Kidney (tissue), 22 donors: ENCODE measurements at places on chromosomes 7 and 10. TPM values are rescaled to one million over a fixed set of nuclear protein-coding genes. Genes with fewer than 3 reads are reported as not detected.

Gene HABP2
- 27.4 TPM for polyA plus RNA-seq

- no peak for DNase-seq
Observed at GRCh38 chr10:33570495-33570894, 236.0 kb upstream of the NRP1 start.

- DNase-seq = peak; percentile 80
Observed at GRCh38 chr10:73908853-73909539, 1.9 kb upstream of the PLAU start.

Gene IDI2
- polyA plus RNA-seq = not detected

GRCh38 chr7:80218723-80219122 lies 84.1 kb downstream of the GNAI1 start:
- DNase-seq = no peak

DNA sequence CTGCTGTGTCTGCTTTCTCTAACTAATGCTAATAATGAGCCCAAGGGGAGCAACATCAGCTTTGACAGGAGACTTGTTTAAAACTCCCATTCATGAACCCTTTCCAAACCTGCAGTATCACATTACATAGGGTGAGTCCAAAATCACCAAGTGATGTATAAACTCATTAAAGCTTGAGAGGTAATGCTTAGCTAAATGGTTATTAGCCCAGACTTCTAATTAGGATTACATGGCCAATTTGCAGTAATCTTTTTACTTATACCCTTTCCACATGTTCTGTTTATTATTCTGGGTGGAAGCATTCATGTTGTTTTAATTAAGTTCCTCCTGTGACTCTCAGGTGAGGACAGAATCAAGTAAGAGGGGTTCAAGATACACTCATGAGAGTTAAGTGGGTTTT lies 17.5 kb downstream of the ZNF138 start:
- DNase-seq = no peak

Gene STOX1
- 1.5 TPM for polyA plus RNA-seq

Gene SLC13A1
- 17.0 TPM for polyA plus RNA-seq

DNA sequence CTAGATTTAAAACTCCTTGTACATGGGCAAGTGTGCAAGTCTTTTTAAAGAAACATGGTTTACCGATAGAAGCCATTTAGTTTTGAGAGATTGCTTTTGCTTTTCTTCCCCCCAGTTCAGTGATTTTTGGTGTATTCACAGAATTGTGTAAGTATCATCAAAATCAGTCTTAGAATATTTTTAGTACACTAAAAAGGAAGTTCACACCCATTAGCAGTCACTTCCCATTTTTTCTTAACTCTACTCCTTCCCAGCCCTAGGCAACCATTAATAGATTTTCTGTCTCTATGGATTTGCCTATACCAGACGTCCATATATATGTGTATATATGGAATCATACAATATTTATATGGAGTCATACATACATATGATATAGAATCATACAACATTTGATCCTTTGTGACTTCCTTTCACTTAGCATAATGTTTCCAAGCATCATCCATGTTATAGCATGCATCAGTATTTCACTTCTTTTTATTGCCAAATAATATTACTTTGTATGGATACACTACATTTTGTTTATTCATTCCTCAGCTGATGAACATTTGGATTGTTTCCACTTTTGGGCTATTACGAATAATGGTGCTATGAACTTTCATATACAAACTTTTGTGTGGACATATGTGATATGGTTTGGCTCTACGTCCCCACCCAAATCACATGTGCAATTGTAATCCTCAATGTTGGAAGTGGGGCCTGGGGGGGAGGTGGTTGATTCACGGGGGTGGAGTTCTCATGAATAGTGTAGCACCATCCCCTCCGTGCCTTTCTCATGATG lies 16.5 kb upstream of the ARL4A start:
- DNase-seq = no peak

Gene GFRA1
- 3.0 TPM for polyA plus RNA-seq

Gene NUTM2A
- polyA plus RNA-seq = 1.3 TPM

Gene PSD
- 1.2 TPM for polyA plus RNA-seq

- DNase-seq = no peak
Observed at GRCh38 chr10:129898706-129899268, 65.3 kb downstream of the EBF3 start.

GRCh38 chr10:13712837-13713581 lies 126.2 kb downstream of the PRPF18 start:
- no peak for DNase-seq
